WTC11 (cell line): ENCODE measurements at places on chromosomes 11 and 22. TPM values are rescaled to one million over a fixed set of nuclear protein-coding genes. Genes with fewer than 3 reads are reported as not detected.

OR51I1 gene
- not detected in 3 replicates for total RNA-seq

DNA sequence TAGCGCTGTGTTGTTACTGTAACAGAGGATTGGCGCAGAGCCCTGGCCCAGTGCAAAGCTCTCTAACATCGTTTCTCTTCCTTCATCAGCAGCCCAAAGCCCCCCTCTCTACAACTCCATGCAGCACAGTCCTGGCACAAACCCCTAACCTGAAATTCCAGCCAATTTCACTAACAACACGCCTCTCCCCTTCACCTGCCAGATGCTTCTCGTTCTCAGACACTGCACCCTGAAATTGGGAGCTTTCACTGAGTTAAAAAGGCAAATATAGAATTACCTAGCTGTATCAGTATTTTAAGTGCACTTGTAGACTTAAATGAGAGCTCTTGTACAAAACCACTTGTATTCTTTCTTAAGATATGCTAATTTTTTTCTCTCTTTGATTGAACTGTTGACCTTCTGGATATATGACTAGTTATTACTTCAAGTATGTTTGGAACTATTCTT lies 16.3 kb downstream of the GRAP2 start:
- peaks cover 14% of the 10 kb centered on the region for H3K4me1 ChIP-seq
- DNase-seq = no peak
- H3K4me3 ChIP-seq = no peak overlapping the region
- no peak overlapping the region for H3K27ac ChIP-seq
- no peaks in the 10 kb centered on the region for H3K36me3 ChIP-seq
- H3K27me3 ChIP-seq = no peaks in the 10 kb centered on the region; the same call in 1 of the 2 replicates

GRCh38 chr11:2913019-2913431 lies 16.2 kb downstream of the PHLDA2 start:
- H3K36me3 ChIP-seq = no peaks in the 10 kb centered on the region
- peaks cover 17% of the 10 kb centered on the region for H3K27me3 ChIP-seq

DNA sequence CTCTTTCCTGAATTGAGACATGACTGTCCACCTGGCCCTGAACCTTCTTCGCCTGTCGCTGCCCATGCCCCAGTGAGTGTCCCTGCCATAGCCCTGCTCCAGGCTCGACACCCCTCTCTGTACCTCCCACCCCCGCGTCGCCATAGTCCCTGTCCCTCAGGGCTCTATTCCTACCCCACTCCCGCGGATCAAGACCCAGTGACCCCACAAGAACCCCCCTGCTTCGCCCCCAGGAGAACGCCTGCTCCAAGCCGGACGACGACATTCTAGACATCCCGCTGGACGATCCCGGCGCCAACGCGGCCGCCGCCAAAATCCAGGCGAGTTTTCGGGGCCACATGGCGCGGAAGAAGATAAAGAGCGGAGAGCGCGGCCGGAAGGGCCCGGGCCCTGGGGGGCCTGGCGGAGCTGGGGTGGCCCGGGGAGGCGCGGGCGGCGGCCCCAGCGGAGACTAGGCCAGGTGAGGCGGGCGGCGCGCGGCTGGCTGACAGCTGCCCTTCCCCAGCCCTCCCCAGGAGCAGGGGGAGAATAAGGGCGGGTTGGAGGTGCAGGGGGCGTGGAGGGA lies 5.6 kb downstream of the NRGN start:
- H3K27ac ChIP-seq = no peak overlapping the region
- H3K27me3 ChIP-seq = peaks cover 100% of the 10 kb centered on the region
- H3K4me1 ChIP-seq = peaks cover 40% of the 10 kb centered on the region
- no peak for DNase-seq
- no peaks in the 10 kb centered on the region for H3K36me3 ChIP-seq

CNGA4 gene
- 0.35 to 0.82 TPM (median 0.50 TPM) in 3 replicates for total RNA-seq

DNA sequence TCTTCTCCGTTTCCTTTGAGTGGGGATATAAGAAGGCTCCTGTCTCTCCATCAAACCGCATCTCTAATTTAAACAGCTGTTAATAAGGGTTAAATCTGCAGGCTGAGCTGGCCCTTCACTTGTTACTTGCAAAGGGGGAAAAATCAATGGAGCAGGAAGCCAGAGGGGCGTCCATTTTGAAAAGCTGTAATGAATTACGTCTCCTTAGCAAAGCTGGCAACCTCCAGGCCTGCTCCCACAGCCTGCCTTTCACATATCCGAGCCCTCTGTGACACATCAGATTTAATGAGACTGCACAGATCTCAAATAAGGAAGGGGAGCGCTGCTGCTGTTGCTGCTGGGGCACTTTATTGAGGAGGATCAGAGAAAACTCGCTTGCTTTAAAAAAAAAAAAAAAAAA lies 320.8 kb downstream of the BLID start:
- no peak overlapping the region for H3K27ac ChIP-seq
- H3K27me3 ChIP-seq = no peaks in the 10 kb centered on the region; the same call in 1 of the 2 replicates
- peaks cover 28% of the 10 kb centered on the region for H3K36me3 ChIP-seq
- H3K4me1 ChIP-seq = peaks cover 51% of the 10 kb centered on the region
- no peak for DNase-seq
- no peak overlapping the region for H3K4me3 ChIP-seq

OR51F2 gene
- total RNA-seq = not detected in 3 replicates

GRCh38 chr11:34609850-34610249 lies 11.0 kb upstream of the EHF start:
- no peak for DNase-seq
- no peak overlapping the region for H3K27ac ChIP-seq
- no peaks in the 10 kb centered on the region for H3K36me3 ChIP-seq

DNA sequence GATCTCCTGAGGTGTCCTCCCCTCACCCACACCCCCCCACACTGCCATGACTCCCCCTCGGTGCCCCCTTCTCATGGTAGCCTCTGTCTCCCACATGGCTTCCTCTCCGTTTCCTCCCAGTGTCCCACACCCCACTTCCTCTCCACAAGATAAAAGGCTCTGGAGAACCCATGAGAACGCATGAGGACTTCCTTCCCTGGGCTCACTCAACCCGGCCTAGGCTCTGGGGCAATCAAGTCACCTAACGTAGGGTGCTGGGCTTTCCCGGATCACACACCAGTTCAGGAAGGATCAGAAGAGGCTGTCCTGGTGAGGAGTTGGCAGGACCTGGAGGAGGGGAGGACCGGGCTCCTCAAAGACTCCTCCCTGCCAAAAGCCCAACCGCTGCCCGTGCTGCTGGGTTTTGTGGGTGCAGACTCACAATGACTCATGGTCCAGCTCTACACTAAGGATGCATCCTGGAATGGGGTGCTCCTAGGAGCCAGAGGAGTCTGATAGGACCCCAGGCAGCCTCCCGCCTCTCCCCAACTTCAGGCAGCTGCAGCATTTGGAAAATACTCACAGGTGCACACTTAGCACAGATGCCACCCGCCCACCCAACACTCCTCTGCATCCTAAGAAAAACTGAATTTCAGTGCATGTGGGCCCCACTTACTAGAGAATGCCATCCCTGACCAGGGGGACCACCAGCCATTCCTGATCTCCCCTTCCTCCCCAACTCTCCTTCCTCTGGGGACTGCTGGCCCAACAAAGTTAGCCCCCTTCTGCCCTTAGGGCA lies 21.0 kb downstream of the SLC22A12 start:
- no peaks in the 10 kb centered on the region for H3K36me3 ChIP-seq
- H3K4me3 ChIP-seq = no peak overlapping the region
- peaks cover 7% of the 10 kb centered on the region; the same call in 1 of the 2 replicates for H3K4me1 ChIP-seq
